Fibroblast of skin of left biceps (primary cell): ENCODE measurements at places on chromosomes 1 and 21.

GRCh38 chr1:21914450-21914849 lies 22.7 kb downstream of the HSPG2 start:
- DNase-seq = no peak

- DNase-seq = no peak
Measured at GRCh38 chr21:27807596-27807995, 840.7 kb upstream of the ADAMTS5 start.

- no peak for DNase-seq
Measured at GRCh38 chr1:41319106-41319755, 42.0 kb upstream of the FOXO6 start.

- DNase-seq = peak; percentile 32
Measured at GRCh38 chr21:38930853-38931252, 125.1 kb downstream of the ETS2 start.

GRCh38 chr21:20661745-20662422 lies 336.3 kb upstream of the NCAM2 start:
- DNase-seq = no peak

DNA sequence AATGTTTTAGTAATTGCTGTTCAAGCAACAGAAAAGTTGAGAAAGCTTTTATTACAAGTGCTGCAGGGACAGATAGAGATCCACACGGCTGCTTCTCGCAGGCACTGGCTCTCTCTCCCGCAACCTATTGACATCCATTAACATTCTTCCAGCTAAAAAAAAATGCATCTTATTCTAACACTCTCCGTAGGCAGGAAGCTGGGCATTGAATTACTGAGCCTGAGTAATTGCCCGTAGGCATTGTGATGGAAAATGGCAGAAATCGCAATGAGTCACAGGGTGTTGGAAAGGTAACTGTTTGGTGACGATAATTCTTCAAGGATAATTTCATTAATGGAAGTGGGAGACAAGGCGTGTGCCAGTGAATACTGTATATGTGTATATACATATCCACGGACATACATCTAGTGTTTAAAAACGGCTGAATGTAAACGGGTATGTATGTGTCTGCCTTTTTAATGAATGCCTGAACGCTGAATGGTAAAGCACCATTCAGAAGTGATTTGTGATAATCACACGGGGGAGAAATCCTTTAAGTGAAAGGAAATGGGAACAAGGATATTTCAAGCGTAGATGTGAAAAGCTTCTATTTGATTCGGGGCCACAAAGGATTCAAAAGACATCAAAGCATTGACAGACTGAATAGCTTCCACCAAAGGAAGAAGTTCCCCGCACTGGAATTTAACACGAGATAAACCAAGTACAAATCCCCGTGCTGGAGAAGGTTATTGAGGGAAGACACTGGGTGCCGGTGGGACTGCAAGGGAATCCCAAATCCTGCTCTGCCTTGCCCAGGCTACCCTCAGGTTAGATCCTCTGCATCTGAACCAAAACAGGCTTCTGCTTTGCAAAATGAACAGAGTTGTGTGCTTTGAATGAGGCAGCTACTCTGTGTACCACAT lies 567.2 kb downstream of the NPHP4 start:
- no peak for DNase-seq

- DNase-seq = no peak
Measured at GRCh38 chr1:30641572-30642353, 81.6 kb downstream of the MATN1 start.

DNA sequence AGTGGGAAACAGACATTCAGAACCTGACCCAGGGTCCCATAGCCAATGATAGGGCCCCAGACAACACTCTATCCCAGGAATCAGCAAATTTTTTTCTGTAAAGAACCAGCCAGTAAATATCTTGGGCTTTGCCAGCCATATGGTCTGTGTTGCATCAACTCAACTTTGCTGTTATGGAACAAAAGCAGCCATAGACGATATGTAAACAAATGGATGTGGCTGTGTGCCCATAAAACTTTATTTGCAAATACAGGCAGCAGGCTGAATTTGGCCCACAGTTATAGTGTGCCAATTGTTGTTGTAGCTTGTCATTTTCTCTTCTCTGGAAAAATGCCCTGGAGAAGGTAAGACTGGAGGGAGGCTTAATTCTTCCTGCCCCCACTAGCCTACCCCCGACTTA lies 431.1 kb upstream of the VAMP3 start:
- DNase-seq = no peak

DNA sequence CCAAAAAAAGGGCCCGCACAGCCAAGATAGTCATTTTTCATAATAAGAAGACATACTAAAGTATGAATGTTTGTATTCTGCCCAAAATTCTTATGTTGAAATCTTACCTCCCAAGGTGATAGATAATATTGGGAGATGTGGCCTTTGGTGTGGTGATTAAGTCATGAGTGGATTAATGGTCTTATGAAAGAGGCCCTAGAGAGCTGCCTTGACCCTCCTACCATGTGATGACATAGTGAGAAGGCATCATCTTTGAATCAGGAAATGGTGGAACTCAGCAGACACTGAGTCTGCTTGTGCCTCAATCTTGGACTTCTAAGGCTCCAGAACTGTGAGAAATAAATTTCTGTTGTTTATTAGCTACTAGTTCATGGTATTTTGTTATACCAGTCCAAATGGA lies 11.8 kb upstream of the RNPC3 start:
- DNase-seq = no peak

DNA sequence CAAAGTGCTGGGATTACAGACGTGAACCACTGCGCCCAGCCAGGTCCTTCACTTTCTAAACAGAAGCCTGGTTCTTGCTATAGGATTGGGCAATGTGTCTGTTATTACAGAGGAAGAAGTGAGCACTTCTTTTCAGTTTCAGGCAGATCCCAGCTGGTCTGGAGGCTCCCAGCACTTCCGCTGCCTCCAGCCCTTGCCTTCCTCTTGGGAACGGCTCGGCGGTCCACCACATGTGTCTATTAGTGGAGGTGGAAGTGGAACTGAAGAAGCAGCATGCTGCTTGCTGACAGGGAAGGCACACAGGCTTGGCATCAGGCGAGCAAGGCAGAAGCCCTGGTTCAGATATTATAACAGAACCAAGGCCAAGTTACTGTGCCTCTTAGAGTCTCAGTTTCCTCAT lies 17.0 kb downstream of the MKNK1 start:
- no peak for DNase-seq

DNA sequence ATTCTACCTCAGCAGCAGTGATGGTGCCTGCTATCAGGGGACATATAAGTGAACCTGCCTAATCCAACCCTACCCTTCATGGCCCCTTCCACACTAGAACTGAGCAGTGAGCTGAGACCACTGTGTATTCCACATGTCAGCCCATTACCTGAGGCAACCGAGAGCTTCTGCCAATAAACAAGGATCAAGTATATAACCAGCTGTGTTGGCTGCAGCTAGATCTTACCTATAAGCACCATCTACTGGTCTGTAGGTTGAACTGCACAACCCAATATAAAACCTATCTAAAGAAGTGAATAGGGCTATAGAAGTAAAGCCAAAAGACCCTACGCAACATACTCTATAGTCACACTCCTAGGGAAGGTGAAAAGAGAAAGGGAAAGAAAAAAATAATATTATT lies 376.9 kb downstream of the HHIPL2 start:
- peak; percentile 22 for DNase-seq

GRCh38 chr21:34615487-34615814 lies 538 bp upstream of the RCAN1 start:
- DNase-seq = no peak
